ENCODE measurements at places on chromosomes 7 and 10.

DNA sequence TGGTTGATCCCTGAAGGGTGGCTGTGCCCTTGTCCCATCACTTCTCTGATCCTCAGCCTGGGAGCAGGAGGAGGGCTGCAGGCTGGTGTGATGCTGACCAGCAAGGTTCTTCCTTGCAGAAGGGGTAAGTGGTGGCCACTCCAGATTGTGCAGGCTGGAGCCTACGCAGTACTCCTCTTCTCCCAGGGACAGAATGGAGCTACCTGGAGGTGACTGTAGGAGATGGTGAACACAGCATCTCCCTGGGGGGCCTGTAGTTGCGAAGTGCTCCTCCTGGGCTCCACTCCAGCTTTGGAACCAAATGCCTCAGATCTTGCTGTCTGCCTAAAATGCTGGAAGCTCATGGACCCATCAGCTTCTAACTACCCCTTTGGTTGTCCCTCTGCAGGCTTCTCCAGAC lies 323.6 kb upstream of the PODXL start:
- DNase-seq: no peak

DNA sequence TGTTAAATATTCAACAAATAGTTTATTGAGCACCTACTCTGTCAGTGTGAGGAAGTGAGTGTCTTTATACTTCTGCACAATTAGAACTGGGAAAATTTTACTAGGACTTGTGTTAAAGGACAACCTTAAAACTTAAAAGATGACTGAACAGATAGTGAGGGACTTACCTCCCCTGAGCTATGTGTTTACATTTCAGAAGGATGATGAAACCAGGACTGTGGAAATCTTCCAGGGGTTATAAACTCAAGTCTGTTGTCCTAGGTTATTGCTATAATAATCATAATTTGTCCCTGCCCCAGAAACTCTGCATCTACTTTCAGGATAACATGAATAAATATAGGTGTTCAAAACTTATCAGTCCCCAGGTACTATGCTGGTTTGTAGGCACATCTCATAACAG lies 261.0 kb upstream of the MKLN1 start:
- peak; percentile 14 for DNase-seq

DNA sequence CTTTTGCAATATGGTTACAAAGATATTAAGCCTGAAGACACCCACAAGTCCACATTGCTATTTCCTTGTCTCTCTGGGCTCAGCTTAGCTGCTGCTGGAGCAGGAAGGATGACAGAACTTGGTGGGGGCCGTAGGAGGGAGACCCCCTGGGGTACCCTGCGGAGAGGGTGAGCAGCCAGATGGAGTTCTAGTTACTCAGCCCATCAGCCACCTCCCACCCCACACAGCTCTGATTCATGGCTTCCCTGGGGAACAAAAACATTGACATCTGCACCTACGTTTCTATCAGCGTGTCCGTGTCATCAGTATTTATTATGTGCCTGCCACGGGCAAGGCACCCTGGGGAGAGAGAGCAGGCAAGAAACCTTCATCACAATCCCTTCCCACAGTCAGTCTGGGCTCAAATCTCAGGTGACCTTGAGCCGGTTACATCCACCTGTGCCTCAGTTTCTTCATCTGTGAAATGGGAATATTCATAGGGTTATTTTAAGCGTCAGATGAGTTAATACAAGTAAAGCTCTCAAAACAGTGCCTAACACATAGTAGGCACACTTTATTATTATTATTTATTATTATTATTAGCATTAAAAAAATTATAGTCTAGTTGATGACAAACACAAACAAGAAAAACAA lies 131.5 kb downstream of the C10orf105 start:
- DNase-seq: no peak

GRCh38 chr10:88281592-88282347 lies 301.3 kb downstream of the RNLS start:
- DNase-seq: peak; percentile 77

DNA sequence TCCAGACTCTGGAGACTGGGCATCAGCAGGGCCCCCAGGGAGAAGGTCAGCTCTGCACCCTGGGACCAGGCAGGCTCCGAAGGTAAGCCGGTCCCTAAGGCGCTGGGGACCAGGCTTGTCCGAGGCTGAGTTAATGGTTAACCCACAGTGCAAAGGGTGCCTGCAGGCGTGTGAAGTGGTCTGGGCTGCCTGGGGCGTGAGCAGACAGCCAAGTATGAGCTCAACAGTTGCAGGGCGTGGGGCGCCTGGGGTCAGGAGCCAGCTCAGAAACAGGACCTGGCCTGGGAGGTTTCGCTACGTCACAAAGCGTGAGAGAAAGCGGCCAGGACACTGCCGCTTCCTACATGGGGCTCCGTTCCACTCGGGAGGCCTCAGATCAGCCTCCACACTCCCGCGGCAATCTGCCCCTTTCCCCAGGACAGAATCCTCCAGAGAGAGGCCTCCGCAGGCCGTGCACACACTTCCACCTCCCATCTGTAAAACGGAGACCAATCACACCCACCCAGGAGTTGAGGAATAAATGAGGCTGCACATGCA lies 16.0 kb downstream of the PDGFA start:
- DNase-seq: no peak

DNA sequence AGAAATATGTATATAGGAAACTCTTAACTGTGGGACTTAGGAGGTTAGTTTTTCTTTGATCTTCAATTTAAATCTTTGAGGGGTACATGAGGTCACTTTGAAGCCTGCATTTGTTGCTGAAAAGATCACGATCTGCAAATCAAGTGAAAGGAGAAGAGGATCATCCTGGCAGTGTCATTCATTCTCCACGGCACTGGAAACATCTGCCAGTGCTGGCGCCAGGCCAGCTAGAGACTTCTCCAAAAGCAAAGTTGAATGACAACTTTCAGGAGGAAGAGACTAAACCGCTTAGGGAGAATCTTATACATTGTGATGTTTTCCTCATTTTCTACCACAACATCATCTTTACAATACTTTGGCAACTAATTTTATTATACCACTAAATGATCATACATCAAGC lies 42.5 kb downstream of the MRC1 start:
- DNase-seq: no peak

DNA sequence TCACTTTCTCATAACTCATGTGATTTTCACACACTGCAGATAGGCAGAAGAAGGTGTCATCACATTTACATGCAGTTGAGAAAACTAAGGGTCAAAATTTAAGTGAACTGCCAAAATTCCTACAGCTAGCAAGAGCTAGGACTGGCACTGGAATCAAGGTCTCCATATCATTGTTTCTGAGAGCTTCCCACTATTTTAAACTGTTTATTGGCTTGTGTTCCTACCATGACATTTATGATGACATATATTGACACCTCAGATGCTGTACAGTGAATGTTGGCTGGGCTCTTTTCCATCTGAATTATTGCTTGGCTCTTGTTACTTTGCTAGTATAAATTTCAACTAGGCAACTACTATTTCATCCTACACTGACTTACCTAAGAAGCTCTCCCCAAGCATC lies 2.0 kb downstream of the THSD7A start:
- DNase-seq: no peak

GRCh38 chr7:146720195-146720594 lies 603.6 kb downstream of the CNTNAP2 start:
- DNase-seq: no peak

DNA sequence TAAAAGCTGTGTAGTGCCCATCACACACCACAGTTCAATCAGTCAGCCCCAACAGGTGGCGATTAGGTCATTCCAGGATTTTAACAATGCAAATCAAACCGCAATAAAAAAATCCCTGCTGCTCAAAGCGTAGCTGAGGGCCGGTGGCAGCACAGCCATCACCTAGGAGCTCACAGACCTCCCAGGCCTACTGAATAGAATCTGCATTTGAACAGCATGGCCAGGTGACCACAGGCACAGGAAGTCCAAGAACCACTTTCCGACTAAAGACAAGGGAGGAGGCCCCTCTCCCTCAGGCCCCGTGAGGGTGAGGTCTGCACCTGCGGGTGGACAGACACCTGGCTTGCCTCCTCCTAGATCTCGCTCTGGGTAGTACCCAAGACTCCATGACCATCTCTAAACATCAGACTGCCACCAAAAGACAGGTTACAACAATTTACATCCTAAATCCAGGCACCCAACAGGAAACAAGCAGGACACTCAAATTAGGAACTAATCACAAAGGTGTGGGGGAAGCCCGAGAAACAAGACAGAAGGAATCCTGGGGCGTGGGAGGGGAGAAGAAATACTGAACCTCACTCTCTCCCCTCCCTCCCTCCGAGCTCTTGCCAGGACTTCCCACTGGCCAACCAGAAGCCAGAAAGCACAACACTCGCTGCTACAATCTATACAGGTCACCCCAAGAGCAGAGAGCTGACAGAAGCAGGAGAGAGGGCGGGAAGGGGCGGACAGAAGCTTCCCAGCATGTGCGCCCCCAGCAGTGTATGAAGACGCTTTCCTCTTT lies 19.2 kb downstream of the GNA12 start:
- no peak for DNase-seq

DNA sequence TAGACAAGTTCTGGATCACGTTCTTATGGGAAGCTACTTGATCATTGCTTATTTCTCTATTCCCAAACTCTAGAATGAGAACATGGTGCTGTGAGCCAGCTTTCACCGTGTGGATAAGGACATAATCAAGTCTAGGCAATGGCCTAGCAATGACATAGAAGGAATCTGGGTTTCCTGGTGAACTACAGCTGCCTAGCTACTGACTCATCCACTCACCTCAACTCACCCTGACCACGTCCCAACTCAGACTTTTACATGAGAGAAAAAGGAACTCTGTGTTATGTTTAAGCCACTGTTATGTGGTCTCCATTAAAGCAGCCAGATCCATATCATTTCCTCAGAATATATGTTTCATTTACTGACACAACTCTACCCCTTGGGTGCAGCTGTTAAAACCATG lies 18.8 kb upstream of the MET start:
- DNase-seq: peak; percentile 99

GRCh38 chr10:96683065-96683464 lies 37.2 kb downstream of the PIK3AP1 start:
- DNase-seq: no peak

DNA sequence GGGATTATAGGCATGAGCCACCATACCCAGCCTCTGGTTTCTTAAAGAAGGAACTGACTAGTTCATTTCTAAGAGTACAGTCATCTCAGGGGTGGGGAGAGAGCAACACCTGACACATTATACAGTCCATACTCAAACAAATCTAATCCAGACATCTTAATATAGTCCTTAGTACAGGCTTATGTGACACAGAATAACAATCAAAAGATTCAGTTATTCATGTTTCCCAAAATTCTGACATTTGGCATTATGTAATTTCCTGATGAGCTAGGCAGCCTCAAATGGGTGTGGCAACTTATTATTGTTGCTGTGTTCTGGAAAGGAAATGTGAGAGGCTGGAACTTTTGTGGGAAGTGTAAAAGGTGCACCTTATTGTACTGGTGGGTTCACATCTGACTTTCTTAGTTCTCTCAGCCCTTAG lies 116.3 kb downstream of the WDFY4 start:
- DNase-seq: peak; percentile 81

GRCh38 chr7:11848251-11848650 lies 16.3 kb upstream of the THSD7A start:
- no peak for DNase-seq
